ENCODE measurements at places on chromosomes 1 and 21. TPM values are rescaled to one million over a fixed set of nuclear protein-coding genes. Genes with fewer than 3 reads are reported as not detected.

DNA sequence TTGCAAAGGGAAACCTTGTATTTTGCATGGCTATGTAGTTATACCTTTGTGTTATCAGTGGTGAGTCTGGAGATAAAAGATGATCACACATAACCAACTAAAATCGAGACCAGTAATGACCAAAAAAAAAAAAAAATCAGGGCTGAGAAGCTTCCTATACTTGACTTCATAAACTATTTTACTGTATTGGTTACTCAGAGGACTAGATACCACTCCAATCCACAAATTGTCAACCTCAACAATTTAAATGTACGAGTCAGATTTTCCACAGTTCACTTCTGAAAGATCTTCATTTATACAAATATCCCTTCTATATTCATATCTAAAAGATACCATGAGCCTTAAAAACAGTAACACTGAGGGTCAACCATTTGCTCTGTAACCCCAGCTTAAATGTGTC is 71.7 kb downstream of the NRIP1 start:
- DNase-seq: no peak

GRCh38 chr1:27141266-27142003 is 13.5 kb downstream of the SLC9A1 start:
- no peak for DNase-seq

- DNase-seq: no peak
These were observed 22.3 kb downstream of the BARHL2 start for GRCh38 chr1:90694846-90695245.

GRCh38 chr1:59046134-59046533 is 250.8 kb upstream of the FGGY start:
- DNase-seq: no peak

DNA sequence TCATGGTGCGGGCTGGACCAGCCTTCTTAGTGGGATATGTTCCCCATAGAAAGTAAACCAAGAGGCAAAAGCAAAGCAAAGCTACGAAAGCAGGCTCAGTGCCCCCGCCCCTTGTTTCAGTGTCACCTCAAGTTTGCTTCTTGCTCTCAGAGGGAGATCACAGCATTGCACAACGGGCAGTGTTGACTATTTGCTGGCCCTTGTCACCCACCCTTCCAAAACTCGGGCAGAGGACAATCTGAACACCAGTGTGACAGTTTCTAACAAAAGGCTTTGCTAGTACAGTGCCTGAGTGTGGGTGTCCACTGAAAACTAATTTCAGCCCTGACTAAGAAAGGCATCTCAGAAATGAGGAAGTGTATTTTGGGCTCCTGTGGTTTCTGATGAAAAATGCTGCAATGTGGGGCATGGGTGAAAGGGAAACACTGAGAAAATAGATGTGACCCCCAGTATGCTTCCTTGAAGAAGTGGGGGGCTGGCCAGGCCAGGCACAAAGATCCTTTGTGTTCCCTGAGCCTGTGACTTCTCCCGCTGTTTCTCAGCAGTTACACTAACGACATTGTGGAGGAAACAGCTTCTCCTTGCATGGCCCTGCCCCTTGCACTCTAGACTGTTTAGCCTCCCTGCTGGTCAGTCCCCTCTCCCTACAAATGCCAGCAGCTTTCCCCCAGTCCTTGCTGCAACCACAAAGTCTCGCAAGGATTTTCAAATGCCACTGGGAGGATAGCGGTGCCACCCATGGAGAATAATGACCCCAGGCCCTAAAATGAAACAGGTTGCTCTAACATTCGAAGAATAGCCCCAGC is 33.3 kb upstream of the KCNE1 start:
- peak; percentile 68 for DNase-seq

DNA sequence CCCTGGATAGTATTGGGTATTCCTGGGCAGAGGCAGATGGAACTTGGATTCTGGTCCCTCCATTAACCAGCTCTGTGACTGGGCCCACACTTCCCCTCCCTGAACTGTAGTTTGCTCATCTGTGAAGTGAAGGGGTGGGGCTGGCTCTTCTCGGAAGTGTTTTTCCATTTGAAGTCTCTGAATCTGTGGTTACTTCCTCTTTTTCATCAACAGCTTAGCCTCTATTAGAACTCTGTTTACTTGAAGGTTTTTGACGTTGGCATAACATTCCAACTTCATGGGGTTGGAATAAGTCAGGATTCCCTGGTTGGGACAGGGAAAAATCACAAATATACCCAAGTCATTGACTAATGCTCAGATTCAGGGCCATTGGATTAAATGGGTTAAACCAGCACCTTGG is 3.6 kb downstream of the KIAA0040 start:
- no peak for DNase-seq

DNA sequence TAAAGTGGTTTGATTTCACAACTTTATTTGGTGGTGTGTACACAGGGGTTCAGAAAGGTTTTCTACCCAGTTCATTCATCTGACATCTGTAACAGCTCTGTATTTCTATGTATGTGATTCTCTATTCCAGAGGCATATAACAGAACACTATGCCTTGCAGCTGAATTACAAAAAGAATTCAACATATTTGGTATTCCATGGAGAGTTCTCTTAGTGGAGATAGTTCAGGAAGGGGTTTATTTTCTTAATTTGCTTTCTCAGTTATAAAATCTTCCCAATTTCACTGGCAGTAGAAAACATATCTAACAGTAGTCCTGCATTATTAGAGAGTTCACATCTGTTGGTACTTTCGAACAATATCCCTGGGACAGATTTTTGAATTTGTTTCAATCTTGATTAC is 207.9 kb upstream of the LYPLAL1 start:
- DNase-seq: no peak

GRCh38 chr1:187876775-187877174 is 1048.0 kb downstream of the PLA2G4A start:
- DNase-seq: no peak

DNA sequence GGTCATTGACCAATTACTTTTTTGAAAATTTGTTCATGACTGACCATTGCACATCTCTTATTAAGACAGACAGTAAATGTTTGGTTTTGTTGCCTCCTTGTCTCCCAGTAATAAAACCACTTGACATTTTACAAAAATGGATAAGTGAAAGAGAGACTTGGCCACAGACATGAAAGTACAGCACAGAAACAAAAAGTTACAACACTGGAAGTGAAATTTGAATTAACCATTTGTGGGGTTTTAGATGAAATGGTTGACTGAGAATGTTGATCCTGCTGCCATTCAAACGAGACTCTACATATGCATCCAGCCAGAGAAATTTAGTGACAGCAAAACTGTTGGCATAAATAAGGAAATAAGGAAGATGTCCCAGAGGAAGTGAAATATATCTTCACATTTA is 79.3 kb upstream of the B3GALT2 start:
- DNase-seq: no peak

- no peak for DNase-seq
These were observed 96.6 kb downstream of the CDC7 start for GRCh38 chr1:91597215-91597614.

- DNase-seq: no peak
These were observed 39.1 kb downstream of the DYRK1A start for GRCh38 chr21:37405629-37406028.

DNA sequence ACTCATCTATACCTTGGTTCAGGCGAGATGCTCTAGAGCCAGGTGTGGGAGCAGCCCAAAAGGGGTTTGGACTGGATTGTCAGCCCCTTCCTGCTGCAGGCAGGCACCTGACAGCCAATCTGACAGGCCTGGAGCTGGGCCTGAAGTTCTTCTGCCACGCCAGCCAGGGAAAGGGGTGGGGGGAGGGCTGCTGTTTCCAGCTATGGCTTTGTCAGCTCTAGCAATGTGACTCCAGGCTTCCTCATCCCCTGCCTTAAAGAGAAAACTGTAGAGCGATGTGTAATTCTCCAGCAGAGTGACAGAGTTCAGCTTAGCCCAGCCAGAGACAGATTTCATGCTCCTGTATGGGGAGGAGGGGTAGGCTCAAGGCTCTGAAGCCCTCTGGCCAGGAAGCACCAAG is 30.3 kb downstream of the WNT4 start:
- DNase-seq: no peak

GRCh38 chr1:220891224-220892085 is 12.2 kb downstream of the HLX start:
- DNase-seq: no peak

DNA sequence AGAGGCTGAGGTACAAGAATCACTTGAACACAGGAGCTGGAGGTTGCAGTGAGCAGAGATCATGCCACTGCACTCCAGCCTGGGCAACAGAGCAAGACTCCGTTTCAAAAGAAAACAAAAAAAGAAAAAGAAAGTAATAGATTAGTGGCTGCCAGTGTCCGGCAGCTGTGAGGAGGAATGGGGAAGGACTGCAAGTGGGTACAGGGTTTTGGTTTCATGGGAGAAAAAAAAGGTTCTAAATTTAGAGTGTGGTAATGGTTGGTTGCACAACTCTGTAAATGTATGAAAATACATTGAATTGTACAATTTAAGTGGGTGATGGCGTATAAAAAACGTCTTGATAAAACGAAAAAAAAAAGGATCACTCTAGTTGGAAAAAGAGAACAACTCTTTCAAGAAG is 6.7 kb downstream of the TAF1A start:
- DNase-seq: no peak

- DNase-seq: peak; percentile 90
These were observed 75.2 kb downstream of the SH3GLB1 start for GRCh38 chr1:86779308-86780191.

- DNase-seq: no peak
These were observed 108.9 kb upstream of the NEK7 start for GRCh38 chr1:198047913-198048312.

- DNase-seq: no peak
These were observed 573 bp downstream of the TMEM234 start for GRCh38 chr1:32221581-32221979.

DNA sequence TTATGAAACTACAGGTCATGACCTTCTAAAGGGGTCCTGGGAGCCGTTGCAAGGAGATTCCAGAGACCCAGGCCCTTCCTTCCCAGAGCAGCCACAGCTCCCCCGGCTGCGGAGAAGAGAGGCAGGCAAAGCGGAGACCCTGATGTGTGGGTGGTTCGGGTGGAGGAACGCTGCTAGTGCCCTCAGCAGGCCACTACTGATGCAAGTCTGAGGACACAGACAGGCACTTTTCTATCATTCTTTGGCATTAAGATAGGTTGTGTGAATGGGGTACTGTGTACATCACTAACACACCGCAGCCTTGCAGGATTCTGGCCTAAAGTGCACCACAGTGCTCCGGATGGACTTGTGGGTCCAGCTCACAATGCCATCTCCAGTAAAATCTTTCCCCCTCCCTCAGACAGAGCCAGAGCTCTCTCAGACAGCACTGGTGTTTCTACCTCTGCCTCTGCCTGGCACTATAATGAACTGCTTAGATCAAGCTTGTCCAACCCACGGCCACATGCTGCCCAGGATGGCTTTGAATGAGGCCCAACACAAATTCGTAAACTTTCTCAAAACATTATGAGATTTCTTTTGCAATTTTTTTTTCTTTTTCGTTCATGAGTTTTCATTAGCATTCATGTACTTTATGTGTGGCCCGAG is 121.4 kb downstream of the TGFBR3 start:
- DNase-seq: no peak

GRCh38 chr1:119510046-119510445 is 3.0 kb downstream of the HSD3B1 start:
- DNase-seq: no peak

- no peak for DNase-seq
These were observed 72.3 kb downstream of the GALNT2 start for GRCh38 chr1:230139315-230139714.

- DNase-seq: no peak
These were observed 25.0 kb upstream of the PHTF1 start for GRCh38 chr1:113784104-113784779.

DNA sequence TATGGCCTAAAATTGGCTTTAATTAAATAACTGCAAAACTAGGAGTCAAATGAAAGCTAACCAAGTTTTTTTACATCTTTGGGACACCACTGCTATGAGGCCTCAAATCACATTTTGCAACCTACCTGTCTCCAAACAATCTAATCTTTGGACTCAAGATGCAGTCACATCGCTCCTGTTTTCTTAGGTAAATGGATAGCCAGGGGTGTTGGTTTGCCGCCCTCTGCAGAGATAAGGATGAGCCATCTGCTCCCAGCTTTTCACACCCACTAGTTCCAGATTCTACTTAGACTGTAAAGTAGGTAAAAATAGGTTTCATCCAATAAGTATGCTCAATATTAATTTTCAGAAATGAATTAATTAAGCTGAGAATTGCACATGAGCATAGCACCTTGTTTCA is 456.5 kb downstream of the KIF26B start:
- DNase-seq: no peak

DNA sequence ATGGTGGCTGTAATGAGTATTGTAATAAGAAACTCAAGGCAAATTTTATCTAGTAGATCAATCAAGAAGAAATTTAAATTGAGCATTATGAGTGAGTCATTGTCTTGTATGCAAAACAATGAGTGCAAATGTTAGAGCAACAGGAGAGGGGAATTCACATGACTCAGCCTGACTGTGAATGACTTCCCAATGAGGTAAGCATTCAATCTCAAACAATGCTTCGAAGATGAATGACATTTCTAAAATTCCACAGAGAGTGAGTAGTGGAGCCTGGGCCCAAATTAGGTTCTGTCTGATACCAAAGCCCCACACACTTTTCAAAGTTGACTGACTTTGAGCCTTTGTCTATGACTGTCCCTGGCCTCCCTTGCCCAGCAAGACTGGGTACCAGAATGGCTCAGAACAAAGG is 738.0 kb downstream of the PTPRU start:
- peak; percentile 46 for DNase-seq

DNA sequence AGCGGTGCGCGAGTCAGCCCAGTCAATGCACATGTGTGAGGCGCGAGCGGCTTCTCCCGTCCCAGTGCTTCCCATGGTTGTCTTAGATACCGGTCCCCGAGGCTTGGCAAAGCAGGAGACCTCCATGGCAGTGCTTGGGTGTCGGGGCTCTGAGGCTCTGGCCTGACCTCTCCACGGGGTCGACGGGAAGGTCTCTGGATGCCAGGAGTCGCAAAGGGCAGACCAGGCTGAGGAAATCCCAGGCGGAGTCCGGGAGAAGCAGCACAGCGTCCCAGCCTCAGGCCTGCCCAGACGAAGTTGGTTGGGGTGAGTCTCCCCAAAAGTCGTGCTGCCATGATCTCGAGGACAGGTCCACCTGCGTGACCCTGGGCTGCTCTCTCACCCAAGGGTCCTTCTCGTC is 3881.6 kb downstream of the SRGAP2C start:
- DNase-seq: no peak

The CCDC30 gene
- total RNA-seq: 0.97 TPM

The CCDC185 gene
- not detected for total RNA-seq

The SHISA4 gene
- 25.0 TPM for total RNA-seq

The CHIA gene
- not detected for total RNA-seq

The PLD5 gene
- total RNA-seq: not detected

The KISS1 gene
- total RNA-seq: 11.0 TPM

The HMCN1 gene
- 5.2 TPM for total RNA-seq

The CLIC6 gene
- total RNA-seq: under 0.01 TPM

The OR6K3 gene
- not detected for total RNA-seq

The EVA1C gene
- total RNA-seq: 8.4 TPM

The OPTC gene
- total RNA-seq: not detected
